ENCODE measurements at places on chromosomes 1 and 21. TPM values are rescaled to one million over a fixed set of nuclear protein-coding genes. Genes with fewer than 3 reads are reported as not detected.

KCNQ4 gene
- total RNA-seq = 1.1 TPM

- no peak for DNase-seq
Observed at GRCh38 chr1:18009478-18009961, 98.1 kb upstream of the IGSF21 start.

ATAD3A gene
- total RNA-seq = 25.9 TPM

GRCh38 chr1:235331401-235331800 is 3.0 kb downstream of the GGPS1 start:
- DNase-seq = no peak

DNA sequence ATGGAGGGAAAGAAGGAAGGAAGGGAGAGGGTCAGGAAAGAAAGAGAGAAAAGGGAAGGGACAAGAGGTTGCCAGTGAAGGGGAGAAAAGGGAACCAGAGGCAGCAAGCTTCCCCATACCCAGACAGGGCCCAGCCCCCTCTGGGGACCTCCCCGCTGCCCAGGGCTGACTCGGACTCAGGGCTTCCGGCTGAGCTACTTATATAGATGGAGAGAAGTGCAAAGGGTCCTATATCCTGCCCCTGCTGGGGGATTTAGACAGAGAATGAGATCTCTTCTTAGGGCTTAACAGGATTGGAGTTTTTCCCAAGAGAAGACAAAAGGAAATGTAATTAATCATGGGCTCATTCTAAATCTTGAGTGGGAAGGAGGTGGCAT is at the start of gene ETV3L:
ETV3L (minus strand) TSS at position 176 of the 377 bp plus-strand sequence. CDS start 285 bp downstream, outside the sequence.
- no peak for DNase-seq

DNA sequence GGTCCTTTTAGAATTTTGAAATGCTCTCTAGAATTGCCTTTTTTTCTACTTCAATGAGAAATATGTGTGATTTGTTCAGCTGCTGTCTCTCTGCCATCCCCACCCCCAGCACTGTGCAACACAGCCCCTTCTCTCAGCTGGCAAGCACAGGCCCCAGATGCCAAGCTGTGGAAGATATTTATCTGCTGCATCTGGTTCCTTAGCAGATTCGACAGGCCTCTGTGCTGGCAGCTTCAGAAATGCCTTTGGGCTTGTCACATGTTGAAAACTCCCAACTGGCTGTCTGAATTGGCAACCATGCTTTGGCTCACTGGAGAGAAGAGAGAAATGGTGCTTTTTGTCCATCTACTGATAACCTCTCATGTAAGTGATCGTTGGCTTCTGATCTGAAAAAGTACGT is 206.7 kb upstream of the C1orf87 start:
- no peak for DNase-seq

DNA sequence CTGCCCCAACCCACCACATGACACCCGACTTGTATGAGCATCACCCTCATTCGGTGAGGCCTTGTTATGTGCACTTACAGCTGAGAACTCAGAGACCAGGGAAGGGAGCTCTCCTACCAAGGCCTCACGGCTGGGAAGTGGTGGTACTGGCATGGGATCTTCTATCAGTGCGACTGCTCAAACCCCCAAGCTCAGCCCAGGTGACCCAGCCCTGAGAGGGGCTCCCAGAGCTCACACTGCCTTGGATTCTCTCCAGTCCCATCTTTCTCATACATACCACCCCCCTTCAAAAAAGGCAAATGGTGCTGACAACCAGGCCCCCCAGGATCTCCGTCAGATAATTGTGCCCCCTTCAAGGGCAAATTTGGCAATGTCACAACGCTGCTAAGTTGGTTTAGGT is 777 bp upstream of the PLA2G2F start:
- no peak for DNase-seq

- DNase-seq = no peak
Observed at GRCh38 chr1:151292207-151293030, 10.3 kb downstream of the ZNF687 start.

TNNT2 gene
- not detected for total RNA-seq

DNA sequence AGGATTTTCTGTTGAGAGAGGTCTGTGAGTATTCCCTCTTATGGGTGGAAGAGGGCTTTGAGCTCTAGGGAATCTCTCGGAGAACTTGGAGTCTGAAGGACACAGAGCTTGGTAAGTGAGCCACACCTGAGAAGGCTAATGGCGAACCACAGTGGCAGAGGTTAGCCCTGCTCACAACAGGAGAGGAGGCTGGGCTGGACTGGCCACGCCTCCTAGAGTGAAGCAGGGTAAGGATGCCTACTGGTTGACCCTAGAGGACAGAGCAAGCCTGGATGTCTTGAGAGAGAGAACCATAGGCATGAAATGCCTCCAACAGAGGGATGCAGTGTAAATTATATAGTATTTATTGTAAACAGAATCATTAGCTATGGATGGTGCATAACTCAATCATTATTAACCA is 232.6 kb downstream of the PCP4 start:
- DNase-seq = no peak

PRR9 gene
- not detected for total RNA-seq

TMEM50B gene
- total RNA-seq = 354 TPM

GRCh38 chr1:57632401-57632800 is 208.5 kb upstream of the DAB1 start:
- DNase-seq = no peak

IGFN1 gene
- 78.6 TPM for total RNA-seq

DNA sequence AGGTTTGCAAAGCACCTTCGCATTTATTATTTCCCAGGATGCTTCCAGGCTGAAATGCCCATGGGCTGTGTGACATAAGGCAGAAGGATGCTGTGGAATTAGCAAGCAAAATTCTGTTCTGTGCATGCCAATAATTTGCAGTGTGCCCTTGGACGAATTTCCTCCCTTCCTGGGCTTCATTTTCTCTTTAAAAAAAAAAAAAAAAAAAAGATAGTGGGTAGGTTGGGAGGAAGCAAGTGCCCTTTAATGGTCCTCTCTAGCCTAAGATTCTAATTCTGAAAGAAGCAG is 2.5 kb upstream of the ID3 start:
- no peak for DNase-seq

DNA sequence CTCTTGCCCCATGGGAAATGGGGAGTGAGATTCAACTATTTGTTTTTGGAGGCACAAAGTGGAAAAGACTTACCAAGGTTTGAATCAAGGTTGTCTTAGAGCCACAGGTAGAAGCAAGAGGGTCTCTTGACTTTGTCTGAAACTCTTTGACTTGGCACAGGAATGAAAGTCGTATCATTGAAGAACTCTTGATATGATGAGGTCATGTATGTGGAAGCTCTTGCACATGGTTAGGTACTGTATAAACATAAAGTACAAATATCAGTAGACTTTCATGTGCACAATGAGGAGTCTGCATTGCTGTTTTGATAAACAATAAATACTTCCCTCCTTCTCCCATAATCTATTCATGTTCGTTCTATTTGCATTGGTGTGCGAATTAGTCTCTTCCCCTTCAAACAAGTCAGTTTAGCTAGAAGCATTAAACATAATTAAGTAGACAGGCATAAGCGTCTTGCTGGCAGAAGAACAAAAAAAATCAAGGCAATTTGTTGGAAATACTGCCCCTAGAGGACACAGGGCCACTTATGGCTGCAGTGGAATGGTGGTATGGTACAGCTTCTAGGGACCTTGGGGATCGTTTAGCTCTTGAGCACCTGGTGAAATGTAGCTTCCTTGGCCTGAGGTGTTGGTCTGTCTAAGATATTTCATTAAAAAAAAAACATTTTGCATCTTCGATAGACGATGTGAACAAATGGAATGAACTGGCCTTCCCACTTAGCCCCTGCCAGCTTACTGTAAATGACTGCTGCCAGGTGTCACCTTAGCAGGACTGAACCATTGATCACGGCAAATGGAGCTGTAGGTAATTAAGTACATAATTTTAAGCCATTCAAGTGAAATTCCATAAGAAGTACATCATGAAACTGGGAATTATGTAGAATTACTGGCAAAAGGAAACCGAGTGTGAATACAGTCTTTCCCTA is 218.0 kb upstream of the GALNT2 start:
- DNase-seq = no peak

KCNJ9 gene
- not detected for total RNA-seq

GUCA2B gene
- total RNA-seq = not detected

KAZN gene
- 20.7 TPM for total RNA-seq

DNA sequence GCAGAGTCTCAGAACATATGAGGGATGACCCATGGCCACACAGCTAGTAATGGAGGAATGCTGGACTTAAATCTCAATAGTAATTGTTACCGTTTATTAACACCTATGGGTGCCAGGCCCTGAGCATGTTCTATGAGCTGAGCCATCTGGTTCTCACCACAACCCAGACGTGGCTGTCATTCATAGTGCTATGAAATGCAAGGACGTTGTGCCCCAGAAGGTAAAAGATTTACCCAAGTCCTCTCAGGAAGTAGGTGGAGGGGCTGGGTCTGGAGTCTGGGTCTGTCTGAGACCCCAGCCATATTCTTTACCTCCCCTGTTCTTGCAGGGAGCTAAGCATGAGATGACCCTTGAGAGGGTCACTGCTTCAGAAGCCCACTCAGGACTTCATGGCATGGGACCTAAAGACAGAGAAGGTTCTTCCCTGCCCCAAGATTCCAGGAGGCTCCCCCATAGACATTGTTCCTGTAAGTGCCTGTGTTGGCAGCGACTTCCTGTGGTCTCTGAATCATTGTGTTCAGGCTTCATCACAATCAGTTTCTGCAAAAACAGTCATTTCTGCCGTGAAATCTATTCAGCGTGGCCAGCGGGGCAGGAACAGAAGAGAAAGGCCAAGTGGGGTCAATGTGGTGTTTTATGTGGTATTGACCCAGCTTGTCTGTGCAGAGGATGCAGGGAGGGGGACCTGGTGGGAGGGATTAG is 475.4 kb downstream of the PTPRU start:
- no peak for DNase-seq

RTCA gene
- 29.0 TPM for total RNA-seq

DNA sequence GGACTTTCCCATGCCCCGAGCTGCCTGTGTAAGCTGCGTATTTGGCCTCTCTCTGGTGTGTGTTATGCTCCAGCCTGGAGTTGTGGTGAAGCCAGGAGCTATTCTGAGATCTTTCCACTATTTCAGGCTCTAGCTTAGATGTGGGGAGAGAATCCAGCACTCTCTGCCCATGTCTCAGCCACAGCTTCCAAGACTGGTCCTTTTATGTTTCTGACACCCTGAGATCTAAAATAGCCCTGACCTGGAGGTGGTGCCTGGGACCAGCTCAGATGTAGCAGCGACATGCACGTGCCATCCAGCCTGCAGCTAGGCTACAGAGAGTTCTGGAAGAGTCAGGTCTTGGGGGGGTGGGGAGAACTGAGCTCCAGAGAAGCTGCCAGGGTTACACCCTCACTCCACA is 76.5 kb downstream of the TENT5C start:
- DNase-seq = no peak

DNA sequence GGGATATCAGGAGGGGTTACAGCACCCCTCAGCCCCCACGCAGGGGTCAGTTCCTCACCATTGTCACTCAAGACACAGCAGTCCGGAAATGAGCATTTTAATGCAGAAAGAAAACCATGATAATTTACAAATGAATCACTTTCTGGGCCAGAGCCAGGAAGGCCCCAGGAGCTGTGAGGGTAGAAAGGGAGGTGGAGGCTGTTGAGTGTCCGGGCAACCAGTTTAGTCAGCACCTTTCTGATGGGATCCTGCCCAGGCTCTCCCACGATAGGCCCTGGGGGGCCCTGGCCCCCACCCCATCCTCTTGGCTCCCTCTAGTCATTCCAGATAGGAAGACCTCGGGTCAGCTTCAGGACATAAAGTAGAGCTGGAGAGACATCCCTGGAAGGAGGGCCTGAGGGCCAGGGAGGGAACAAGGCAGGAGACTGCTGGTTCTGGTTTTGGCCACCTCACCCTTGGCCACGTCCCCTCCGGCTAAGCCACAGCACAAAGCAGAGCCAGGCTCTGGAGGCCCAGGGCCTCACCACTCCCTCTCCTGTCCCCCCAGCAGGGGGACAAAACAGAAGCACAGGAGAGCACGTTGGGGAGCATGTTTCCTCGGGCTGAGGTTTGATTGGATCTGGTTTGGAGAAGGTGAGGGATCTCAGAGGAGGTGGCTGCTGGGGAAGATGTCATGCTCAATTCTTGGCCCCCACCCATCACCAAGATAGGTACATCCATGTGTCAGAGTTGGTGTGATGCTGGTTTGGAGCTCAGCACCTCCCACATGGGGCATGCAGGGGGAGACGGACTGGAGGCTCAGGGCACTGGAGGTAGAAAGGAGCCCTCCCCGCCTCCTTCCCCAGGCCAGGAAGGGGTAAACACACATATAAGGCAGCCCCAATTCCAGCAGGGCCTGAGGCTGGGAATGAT is 20.6 kb downstream of the ETNK2 start:
- peak; percentile 43 for DNase-seq

GRCh38 chr21:31399591-31399990 is 55.5 kb upstream of the TIAM1 start:
- DNase-seq = no peak

HCRTR1 gene
- 0.54 TPM for total RNA-seq

- DNase-seq = no peak
Observed at GRCh38 chr1:59804301-59804700, 10.4 kb upstream of the HOOK1 start.

DNA sequence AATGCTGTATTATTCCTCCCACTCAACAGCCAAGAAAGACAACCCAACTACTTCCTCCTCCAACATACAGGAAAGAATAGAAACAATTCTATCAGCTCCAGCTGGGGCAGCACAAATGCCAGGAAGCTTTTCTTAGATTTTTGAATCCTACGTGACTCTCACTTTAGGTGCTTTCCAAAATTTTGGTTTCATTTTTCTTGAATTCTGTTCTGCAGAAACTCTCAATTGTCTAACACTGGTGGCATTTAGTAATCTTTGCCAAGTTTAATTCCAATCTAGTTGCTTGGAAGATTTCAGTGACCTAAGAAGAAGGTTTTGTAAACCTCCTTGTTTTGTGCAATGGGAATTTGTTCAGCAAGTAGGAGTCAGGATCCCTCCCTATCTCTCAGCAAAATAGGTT is 37.1 kb upstream of the DOCK7 start:
- DNase-seq = no peak

FAM151A gene
- not detected for total RNA-seq

- DNase-seq = no peak
Observed at GRCh38 chr1:244603498-244603897, 49.4 kb upstream of the DESI2 start.

- no peak for DNase-seq
Observed at GRCh38 chr1:208781391-208782045, 537.3 kb upstream of the PLXNA2 start.

DNA sequence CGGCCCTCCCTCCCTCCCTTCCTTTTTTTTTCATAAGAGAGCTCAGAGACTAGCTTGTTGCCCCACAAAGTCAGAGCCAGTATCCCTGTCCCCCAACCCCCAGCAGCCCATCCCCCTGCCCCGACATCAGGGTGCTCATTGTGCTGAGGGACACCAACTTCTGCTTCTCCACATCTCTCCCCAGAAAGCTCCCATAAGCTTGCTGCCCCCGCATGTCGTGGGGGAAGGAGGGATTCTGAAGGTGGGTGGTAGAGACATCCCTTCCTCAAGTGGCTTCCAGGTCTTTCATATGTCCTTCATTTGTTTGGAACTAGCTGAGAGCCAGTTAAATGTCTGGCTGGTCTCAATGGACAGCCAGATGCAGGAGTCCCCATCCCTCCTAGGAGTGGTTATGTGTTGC is 41.2 kb downstream of the RHBG start:
- no peak for DNase-seq

LCE1C gene
- total RNA-seq = not detected
